ENCODE measurements at places on chromosomes 12 and 14.

DNA sequence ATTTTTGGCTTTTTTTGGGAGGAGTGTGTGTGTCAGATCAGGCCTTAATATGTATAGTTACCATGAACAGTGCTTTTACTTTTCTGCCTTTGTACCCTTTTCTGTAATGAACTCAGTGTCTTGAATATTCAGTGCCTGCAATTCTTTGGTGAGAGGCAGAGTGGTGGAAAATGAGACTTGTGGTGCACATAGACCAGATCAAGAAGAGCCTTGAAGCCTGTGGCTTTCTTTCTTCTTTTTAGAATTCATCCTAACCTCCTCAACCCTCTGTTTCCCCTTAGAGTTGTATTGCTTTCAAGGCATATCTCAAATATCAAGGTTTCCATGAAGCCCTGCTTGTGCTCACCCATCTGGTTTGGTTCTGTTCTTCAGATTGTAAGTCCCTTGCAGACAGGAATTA is 2.6 kb downstream of the YLPM1 start:
- no peak for DNase-seq

DNA sequence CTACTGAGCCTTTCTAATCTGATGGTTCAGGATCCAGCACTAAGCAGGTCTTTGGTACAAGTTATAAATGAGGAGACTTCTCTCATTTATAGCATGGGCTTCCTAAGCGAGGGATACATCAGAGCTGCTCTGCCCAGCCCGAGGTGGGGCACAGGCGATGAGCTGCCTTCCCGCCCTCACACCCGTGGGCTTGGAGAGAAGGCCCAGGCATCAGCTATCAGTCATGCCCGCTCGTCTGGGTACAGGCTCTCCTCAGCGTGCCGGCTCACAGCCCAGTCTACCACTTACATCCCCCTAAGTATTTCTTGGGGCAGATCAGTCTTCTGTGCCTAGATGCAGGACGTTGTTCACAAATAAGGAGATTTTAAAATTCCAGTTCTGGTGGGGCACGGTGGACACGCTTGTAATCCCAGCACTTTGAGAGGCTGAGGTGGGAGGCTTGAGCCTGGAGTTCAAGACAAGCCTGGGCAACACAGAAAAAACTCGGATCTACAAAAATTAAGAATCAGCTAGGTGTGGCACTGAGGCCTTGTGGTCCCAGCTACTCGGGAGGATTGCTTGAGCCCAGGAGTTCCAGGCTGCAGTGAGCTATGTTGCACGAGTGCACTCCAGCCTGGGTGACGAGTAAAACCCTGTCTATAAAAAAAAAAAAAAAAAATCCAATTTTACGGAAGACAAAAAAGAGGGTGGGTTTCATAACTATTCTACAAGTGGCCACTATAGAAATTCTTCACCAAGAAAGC is 57.0 kb downstream of the CCDC88C start:
- DNase-seq, result no peak

DNA sequence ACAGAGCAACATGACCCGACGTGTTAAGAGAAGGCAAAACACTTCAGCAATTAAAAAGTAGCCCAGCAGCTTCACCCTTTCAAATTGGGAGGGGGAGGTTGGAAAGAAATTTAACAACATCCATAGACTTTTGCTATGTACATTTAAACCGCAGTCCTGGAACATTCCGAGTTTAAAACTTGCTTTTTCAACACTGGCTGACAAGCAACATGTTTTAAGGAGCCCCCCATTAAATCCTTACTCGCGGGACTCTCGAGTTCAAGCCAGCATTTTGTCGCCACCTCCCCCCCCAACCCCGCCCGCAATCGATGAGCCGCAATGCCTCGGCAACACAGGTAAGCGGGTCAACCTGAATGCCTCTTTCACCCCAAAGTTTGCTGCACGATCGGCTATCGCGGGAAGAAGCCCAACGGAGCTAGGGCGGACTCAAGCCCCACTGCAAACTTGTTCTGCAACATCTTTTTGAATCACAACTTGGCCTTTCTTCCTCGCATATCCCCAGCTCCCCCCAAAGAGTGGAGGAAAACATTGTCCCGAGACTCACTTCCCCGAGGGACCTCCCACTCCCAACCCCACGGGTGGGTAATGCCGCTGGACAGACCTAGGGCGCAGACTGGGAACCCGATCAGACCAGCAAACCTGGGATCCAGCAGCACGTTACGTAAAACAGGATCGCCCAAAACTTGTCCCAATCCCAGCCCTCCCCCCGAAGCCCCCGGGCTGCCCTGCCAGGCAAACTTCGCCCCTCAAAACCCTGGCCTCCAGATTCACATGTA is 777 bp downstream of the ZFP36L1 start:
- no peak for DNase-seq

DNA sequence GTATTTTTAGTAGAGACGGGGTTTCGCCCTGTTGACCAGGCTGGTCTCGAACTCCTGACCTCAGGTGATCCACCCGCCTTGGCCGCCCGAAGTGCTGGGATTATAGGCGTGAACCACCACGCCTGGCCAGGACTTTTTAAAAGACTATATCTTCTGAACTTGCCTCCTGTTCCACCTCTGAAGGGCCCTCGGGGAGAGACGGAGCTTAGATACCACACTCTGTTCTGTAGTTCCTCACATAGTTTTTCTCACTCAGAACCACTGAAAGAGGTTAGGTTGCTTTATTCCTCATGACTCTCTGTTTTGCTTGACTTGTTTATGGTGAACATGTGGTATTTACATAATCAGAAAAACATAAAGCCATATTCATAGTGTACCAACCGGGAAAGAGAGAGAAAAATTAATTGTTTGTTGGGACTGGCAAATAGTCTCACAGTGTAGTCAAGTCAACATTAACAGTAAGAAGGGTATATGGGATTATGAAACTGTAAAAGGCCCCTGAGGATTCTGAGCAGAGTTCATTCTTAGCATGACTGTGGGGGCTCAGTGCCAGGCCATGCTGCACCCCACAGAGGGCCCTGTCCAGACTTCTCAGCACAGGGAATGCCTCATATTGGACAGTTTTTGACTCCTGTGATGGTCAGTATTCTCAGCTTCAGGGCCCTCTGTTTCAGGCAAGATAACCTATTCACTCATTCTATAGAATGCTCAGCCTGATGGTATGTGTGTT is 342.3 kb downstream of the ZFP36L1 start:
- no peak for DNase-seq

- DNase-seq, result no peak
Measured at GRCh38 chr12:47095446-47096236, 15.9 kb upstream of the AMIGO2 start.

- DNase-seq, result no peak
Measured at GRCh38 chr12:1505576-1505975, 88.8 kb downstream of the FBXL14 start.

GRCh38 chr12:132400011-132400641 is 70.7 kb upstream of the GALNT9 start:
- no peak for DNase-seq

GRCh38 chr12:64558754-64559153 is 51.5 kb upstream of the RASSF3 start:
- no peak for DNase-seq

GRCh38 chr14:65054471-65055085 is 47.7 kb downstream of the MAX start:
- no peak for DNase-seq

GRCh38 chr12:104347374-104348075 is 44.0 kb downstream of the EID3 start:
- DNase-seq, result no peak

Measured in stimulated activated CD8-positive, alpha-beta memory T cell treated with anti-CD3 and anti-CD28 coated beads, Interleukin-7, amount 100 ng/mL, for 48 hours (primary cell).